ENCODE measurements at places on chromosomes 2 and 18.
A peak's percentile ranks its signal among the peaks of the same experiment; 100 is the strongest.

DNA sequence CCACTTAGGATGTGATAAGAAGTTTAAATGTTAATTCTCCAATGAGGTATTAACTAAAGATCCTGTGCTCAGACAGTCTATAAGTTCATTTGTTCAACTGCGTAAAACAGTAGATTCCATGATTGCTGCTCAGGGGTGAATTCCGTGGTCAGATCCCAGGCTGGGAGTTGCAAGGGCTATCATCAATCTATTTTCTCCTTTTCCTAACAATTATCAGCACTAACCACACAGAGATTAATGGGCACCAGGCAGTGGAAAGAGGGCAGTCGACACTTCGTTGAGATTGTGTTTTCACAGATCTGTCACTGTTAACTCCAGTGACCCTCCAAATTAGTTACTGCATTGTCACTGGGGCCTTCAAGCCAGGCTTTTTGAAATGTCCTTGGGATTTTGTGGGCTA lies 154.1 kb upstream of the SPRED2 start:
- DNase-seq: no peak

- DNase-seq: no peak
Measured at GRCh38 chr2:63699549-63699839, 110.7 kb downstream of the MDH1 start.

GRCh38 chr2:180124273-180125139 lies 117.4 kb upstream of the CWC22 start:
- no peak for DNase-seq

GRCh38 chr2:224777559-224777930 lies 61.4 kb upstream of the CCDC195 start:
- no peak for DNase-seq

DNA sequence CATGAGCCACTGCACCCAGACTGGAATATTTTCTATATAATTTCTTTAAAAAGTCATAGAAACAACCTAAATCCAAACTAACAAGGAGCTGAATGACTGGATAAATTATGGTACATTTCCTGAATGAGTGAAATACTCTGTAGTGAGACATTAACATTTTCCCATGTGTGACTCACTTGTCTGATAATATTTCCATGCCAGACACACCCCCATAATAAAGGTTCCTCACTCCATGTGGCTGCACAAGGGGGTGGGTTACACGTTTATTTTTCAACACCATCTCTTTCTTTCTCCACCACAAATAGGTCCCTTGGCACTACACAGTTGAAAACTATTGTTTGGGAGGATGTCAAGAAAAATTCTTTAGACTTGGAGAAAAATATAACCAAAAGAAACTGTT lies 266.3 kb upstream of the LYPD1 start:
- DNase-seq: no peak

- DNase-seq: no peak
Measured at GRCh38 chr2:144603334-144603733, 83.4 kb upstream of the ZEB2 start.

DNA sequence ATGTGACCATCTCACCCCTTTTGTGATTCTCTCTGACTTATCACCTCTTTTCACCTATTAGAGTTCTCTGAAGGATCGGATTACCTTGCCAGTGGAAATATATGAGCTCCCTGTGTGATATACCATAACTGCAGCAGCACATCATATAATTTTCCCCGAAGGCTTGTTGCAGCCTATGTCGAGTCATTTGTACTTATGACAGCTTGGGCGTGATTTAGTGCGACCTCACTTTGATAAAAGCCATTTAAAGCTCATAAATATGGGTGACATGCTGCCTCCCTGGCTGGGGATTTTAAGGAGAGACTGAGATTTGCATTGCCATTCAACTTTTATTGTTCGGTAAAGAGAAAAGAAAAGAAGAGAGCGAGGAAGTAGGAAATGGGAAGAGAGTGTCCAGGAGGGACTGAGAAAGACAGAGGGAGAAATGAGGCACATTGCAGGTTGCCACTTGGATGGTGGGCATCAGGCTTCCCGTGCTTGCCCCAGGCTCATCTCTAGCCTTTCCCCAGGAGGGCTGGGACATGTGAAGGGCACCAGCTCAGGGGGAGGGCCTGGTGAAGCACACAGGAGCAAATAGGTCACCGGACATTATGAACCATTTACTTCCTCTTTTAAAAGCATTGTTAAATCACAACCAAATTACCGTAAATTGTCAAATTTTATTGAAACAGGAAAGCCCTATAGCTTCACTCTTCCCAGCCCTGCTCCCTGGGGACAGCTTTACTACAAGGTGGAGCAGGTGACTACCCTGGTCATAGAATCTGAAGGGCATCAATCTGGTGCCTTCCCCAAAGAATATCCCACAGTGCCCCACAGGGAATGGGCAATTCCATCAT lies 161.3 kb downstream of the SETBP1 start:
- no peak for DNase-seq

DNA sequence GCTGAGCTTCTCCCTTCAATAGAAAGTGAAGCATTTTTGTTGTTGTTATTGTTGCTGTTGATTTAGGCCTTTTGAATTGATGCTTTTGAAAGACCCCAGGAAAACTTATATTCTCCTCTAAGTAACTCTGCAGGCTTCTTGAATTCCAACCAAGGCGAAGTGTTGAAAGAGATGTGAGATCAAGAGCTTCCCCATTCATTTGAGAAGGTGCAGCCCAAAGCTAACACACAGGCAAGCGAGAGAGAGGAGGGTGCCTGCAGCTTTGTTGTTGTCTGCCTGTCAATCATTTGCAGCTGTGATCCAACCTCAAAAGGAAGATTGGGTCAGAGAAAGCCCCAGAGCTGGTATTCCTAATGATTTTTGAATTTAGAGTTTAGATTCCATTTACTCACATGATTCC lies 963.6 kb upstream of the CNTNAP5 start:
- no peak for DNase-seq

- DNase-seq: peak; percentile 9
Measured at GRCh38 chr2:15733867-15734673, 142.4 kb downstream of the DDX1 start.

DNA sequence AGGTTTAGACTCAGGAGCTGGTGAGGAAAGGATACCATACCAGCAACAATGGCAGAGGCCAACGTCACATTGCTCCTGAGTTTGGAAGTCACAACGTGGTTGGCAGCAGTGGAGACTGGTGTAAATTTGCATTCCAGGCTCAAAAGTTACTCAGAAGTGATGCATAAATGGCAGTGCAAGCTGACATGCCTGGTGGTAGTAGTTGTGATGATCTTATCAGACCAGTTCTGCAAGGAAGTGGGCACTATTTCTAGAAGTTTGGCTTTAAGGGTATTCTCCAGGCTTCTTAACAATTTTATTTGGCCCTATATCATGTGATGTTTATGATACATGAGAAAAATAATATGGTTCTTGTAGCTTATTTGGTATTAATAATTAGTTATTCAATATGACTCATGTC lies 37.8 kb downstream of the CXCR4 start:
- DNase-seq: no peak

- no peak for DNase-seq
Measured at GRCh38 chr18:62894681-62895390, 179.5 kb downstream of the PHLPP1 start.

DNA sequence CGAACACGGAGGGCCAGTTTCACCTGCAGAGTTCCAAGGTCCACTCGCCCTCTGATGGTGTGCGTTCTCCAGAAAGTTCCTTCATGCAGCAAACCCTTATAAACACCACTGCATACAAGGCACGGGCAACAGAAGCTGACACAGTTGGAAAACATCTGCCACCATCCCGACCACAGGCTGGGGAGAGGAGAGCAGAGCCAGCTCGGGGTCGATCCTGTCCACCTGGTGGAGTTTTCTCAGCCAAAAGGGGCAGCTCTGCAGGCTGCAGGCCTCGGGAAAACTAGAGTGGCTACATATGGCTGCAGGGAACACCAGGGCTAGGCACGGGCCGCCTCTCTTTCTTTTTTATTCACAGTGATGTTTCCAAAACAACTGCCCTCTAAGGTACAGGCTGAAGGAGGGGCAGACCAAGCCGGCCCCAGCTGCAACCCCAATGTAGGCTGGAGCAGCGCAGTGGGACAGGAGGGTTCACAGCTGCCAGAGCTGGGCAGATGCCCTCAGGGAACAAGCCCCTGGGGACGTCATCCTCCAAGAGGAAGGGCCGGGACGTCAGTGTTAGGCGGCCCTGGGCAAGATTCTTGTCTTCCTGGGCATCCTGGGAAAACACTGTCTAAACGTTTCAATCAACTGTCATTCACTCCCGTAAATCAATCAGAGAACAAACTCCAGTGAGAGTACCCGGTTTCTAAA lies 274.7 kb downstream of the TWIST2 start:
- DNase-seq: no peak

DNA sequence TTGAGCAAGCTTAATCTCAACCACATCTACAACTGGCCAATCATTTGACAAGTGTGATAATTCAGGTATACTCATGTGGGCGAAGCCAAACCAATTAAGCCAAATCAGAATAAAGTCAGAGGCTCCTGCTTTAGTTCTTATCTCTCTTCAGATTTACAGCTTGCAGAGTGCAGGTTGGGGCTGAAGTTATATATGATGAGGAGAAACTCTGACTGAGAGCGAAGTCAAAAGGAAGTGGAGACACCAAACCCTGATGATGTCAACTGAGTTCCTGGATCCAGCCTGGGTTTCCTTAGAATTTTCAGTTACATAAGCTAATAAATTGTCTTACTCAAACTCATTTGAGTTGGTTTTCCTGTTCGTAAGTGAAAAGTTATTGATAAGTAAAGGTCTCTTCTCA lies 73.9 kb downstream of the ASXL2 start:
- DNase-seq: no peak

DNA sequence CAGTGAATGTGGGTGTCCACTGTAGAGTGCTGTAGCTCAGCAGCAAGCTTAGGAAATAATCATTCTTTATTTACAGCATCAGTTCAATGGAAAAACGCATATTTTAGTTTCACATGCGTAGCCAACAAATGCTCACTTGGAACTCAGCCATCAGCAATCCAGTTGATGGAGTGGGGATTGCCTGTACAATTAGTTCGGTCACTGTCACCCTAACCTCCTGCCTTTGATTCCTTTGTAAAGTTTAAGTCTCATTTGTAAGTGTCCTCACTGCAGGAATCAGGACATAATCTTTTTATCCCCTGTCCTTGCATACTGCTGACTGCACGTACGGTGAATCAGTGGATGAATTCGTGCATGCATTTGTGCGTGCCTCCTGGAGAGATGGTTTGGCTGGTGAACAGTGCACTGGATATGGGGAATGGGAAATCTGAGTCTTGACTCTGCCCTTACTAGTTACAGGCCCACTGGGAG lies 55.9 kb downstream of the RAB31 start:
- no peak for DNase-seq

GRCh38 chr18:50832754-50833153 lies 12.9 kb upstream of the MRO start:
- no peak for DNase-seq

DNA sequence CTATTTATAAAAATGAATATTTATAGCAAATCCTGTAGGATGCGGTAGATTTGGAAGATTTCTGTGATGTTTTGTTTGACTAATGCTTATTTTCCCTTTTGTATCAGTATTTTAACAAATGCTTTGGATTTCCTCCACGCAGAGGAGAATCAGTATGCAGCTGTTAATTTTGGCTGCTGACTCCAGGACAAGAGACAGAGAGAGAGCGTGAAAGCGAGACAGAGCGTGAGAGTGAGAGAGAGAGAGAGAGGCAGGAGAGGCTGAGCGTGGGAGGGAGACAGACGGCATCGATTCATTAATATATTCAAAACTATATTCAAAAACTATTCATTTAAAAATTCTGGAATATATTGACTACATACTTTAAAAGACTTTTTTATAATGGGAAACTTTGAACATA lies 62.5 kb downstream of the RRM2 start:
- no peak for DNase-seq

GRCh38 chr2:96551605-96552314 lies 15.2 kb downstream of the ARID5A start:
- no peak for DNase-seq

GRCh38 chr2:64402876-64403275 lies 51.1 kb upstream of the LGALSL start:
- no peak for DNase-seq

DNA sequence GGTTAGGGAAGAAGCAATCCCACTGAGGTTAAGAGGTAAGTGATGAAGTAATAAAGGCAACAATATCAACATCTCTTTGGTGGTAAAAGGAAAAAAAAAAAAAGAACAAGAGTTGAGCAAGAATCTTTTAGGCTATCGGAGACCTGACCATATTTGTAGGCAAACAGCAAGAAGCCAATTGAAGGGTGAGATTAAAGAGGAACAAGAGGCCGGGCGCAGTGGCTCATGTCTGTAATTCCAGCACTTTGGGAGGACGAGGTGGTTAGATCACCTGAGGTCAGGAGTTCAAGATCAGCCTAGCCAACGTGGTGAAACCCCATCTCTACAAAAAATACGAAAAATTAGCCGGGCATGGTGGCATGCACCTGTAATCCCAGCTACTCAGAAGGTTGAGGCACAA lies 11.3 kb downstream of the VPS54 start:
- DNase-seq: no peak

DNA sequence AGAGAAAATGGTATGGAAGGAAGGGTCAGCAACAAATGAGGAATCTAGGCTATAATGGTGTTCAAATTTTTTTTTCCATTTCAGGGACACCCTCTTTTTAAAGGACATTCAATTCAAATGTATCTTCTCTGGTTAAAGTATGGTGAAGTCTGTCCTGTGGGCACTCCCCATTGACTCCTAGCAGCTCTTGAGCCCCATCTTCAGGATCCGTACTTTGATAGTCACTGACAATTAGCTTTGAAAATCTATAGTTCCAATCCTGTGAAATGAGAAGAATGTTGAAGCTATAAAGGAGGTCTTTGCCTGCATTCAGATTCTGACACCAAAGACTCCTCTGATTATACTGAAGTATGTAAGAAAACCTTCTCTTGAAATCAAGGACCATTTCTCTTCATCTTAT lies 43.3 kb downstream of the KCNH7 start:
- no peak for DNase-seq

DNA sequence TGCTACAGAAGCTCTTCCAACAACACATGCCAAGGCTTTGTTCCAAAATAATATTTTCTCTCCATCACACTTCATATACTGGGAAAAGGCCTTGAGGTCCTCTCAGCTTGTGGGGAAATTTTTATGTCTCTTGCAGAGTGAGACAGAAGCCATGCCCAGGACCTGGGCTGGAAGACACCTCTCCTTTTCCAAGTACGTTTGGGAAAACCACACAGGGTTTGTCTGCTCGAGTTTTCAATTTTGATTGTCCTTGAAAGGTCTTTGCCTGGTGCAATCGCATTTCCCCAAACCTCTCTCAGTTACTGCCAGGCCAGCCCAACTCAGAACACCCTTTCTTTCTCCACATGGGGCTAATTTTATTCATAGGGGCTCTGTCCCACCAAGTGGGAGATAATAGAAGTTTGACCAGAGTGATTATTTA lies 272.2 kb downstream of the OSR1 start:
- DNase-seq: no peak

GRCh38 chr18:6521803-6522418 lies 107.2 kb upstream of the L3MBTL4 start:
- no peak for DNase-seq

GRCh38 chr18:75131381-75132000 lies 77.4 kb downstream of the PTGR3 start:
- no peak for DNase-seq

Data from AG04449 (cell line).